SJSA1 (cell line): ENCODE measurements at places on chromosomes 4 and X.

DNA sequence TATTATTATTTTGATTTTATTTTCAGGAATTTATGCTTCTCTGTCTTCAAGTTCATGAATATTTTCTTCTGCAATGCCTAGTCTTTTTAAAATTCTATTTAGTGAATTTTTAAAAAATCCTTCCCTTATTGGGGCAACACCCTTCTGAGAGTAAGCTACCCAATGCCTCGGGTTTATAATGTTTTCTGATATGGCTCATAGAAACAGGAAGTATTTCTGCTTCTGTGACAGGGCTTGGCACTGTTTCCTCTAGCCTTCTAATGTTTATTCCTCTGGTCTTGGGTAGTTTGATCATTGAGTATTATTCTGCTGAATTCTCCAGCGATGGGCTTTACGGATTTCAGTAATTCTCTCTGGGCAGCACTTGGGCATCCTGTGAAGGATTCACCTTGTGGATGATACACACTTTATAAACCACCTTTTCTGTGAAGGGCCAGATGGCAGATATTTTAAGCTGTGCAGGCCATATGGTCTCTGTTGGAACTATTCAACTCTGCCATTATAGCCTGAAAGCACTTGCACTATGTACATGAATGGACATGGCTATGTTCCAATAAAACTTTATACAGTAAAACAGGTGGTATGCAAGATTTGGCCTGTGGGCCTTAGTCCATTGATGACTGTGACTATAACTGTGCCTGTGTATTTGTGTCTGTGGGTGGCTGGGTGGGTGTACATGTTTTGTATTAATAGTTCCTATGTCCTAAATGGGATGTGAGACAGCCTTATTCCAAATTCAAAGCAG is 95.9 kb upstream of the FAT1 start:
- DNase-seq: no peak
- H3K4me1 ChIP-seq: peaks cover 22% of the 10 kb centered on the region
- H3K4me3 ChIP-seq: no peak overlapping the region
- H3K36me3 ChIP-seq: no peaks in the 10 kb centered on the region

DNA sequence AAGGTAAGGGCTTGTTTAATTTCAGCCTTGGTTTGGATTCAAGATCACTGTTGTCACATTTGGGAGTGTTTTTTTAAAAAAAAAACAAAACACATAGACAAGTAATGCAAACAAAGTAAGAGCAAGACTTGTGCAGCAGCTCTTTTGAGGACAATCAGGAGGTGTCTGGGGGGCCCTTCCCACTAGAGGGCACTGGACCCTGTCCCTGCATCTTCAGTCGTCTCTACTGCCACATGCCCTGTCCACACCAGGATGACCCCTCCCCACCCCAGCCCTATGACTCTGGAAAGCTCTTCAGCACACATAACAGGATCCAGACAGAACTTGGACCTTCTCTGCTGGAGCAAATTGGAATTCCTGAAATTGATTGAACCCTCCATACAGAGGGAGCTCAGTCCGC is 71.0 kb downstream of the USP46 start:
- no peaks in the 10 kb centered on the region for H3K27me3 ChIP-seq
- no peaks in the 10 kb centered on the region for H3K36me3 ChIP-seq
- H3K4me1 ChIP-seq: peaks cover 22% of the 10 kb centered on the region
- no peak overlapping the region for H3K4me3 ChIP-seq

- H3K27me3 ChIP-seq: no peaks in the 10 kb centered on the region
- no peak for DNase-seq
- H3K36me3 ChIP-seq: peaks cover 3% of the 10 kb centered on the region; the same call in 1 of the 2 replicates
These were observed 115.5 kb downstream of the FNIP2 start for GRCh38 chr4:158884280-158884679.

- peaks cover 4% of the 10 kb centered on the region; the same call in 1 of the 2 replicates for H3K4me1 ChIP-seq
- H3K27ac ChIP-seq: no peak overlapping the region
- no peaks in the 10 kb centered on the region for H3K36me3 ChIP-seq
- no peaks in the 10 kb centered on the region for H3K27me3 ChIP-seq
- H3K4me3 ChIP-seq: no peak overlapping the region
These were observed 6.5 kb downstream of the ZNF185 start for GRCh38 chrX:152904151-152905080.

DNA sequence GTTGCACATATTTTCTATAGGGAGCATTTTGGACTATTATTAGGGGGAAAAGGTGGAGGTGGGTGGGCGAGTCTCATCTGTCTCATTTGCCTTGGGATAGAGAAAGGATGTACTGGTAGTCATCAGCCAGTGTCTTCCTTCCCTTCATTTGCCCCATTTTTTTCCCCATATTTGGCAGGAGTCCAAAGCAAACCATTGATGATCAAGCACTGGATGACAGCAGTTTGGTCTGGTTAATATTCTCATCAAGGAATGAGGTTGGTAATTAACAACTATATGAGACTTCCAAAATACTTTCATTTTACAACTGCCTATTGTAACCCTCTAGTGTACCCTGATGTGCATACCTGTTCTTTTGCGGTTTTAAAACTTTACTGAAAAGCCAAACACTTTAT is 22.6 kb upstream of the IGFBP7 start:
- DNase-seq: no peak
- H3K27me3 ChIP-seq: no peaks in the 10 kb centered on the region
- H3K4me1 ChIP-seq: peaks cover 24% of the 10 kb centered on the region
- no peak overlapping the region for H3K4me3 ChIP-seq

GRCh38 chr4:152363904-152364303 is 172.0 kb downstream of the FBXW7 start:
- no peak for DNase-seq
- H3K36me3 ChIP-seq: no peaks in the 10 kb centered on the region; the same call in 1 of the 2 replicates
- no peaks in the 10 kb centered on the region for H3K27me3 ChIP-seq
- no peak overlapping the region for H3K27ac ChIP-seq

DNA sequence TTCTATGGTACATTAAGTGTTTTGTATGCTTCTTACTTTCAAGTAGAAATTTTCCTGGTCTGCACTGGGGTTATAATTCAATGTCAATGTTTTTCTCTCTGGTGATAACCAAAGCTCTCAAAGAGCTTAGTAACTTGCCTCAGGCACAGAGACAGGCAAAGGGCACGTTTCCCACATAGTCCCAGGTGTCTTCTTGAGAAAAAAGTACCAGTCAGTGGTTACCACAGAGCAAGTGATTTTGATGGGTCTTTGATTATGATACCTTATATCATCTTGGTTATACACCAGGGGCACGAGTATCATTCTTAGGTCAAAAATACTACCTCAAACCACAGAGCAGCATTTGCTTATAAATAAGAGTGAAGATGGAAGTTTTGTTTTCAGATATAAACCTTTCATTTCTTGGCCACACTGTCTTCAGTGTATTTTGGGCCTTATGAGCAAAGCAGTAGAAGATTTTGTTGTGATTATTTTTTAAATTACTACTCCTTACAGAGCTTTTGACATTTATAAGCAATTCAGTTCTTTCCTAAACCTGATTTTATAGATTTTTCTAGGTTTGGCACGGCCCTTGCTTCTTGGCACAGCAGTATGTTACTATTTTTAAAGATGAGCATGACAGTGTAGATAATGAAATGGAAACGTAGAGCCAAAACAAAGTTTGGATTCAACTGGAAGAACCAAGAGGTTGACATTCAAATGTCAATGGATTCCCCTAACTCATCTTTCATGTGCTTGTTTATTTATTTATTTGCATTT is 85.3 kb upstream of the TLL1 start:
- no peak overlapping the region for H3K27ac ChIP-seq
- DNase-seq: no peak
- H3K4me3 ChIP-seq: no peak overlapping the region
- H3K36me3 ChIP-seq: no peaks in the 10 kb centered on the region
- H3K4me1 ChIP-seq: no peaks in the 10 kb centered on the region

DNA sequence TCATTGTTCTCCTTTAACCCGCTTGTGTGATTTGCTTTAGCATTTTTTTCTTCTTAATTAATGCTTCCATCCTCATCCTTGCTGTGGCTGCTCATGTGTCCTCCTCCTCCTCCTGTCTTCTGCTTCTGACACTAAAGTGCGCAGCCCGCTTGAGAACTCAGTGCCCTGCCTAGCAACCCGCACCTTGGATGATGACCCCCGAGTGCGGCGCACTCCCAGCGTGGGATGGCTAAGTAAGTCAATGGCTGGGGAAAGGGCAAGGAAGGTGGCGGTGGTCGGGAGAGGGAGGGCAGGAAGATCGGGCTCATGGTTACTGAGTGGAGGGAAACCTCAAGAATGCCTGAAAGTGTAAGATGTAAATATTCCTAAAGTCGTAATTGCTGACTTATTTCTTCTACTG is 30.1 kb downstream of the SLC4A4 start:
- no peaks in the 10 kb centered on the region for H3K27me3 ChIP-seq
- no peak for DNase-seq
- H3K36me3 ChIP-seq: no peaks in the 10 kb centered on the region
- H3K4me3 ChIP-seq: no peak overlapping the region
